ENCODE measurements at places on chromosomes 3 and 15.

GRCh38 chr3:143170074-143170473 is 50.5 kb downstream of the CHST2 start:
- no peak for DNase-seq

- no peak for DNase-seq
These were observed 31.6 kb upstream of the SLC35G2 start for GRCh38 chr3:136787349-136787748.

DNA sequence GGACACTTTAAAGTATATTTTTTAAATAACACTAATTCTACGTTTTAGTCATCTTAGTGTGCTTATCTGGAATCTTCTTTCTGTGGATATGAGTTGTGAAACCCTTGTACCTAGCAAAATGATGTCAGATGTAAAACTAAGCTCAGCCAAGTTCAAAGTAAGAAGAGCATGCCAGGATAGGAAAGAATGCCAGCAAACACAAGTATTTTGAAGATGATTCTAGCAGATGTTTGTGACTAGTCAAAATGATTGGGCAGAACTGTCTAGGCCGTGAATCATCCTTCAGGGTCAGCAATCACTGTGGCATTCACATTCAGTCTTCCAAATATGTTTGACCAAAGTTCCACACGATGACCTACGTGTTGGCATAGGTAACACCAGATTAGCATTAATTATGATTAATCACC is 5.4 kb upstream of the PLOD2 start:
- no peak for DNase-seq

GRCh38 chr3:41259449-41260062 is 60.3 kb downstream of the CTNNB1 start:
- no peak for DNase-seq

- DNase-seq, result no peak
These were observed 107.0 kb upstream of the NSMCE3 start for GRCh38 chr15:29376590-29376989.

- DNase-seq, result peak; percentile 6
These were observed 1.0 kb downstream of the KLHL18 start for GRCh38 chr3:47283591-47284364.

DNA sequence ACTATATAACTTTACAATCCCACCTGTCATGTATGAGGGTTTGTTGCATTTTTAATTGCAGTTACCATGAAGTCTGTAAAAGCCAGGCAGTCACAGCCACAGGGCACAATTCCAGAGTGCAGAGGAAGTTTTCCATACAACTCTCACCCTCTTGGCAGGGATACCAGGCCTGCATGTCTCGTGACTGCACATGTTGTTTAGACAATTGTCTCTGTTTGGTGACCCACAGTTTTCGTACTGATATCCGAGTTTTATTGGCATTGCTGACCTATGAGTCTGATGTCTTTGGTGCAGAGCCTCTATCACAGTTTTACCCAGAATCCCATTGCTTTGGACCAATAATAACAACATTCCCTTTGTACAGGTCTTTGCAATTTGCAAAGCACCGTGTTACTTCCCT is 24.9 kb upstream of the MYZAP start:
- DNase-seq, result no peak

DNA sequence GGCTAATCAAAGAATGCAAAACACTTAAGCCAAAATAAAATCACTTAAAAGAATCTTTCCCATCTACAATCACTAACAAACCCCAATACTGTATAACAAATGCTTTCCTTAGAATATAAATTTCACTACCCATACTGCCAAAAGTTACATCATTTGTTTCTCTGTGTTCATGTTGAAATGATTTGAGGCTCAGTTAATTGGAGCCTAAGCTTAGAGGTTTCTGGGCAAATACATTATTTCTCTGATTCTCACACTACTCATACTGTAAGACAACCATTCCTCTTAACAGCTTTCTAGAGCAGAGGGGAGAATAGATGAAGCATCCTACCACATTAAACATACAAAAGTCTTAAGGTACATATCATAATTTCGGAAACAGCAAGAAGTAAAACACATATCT is 2.1 kb downstream of the RIOX2 start:
- no peak for DNase-seq

- DNase-seq, result no peak
These were observed 13.7 kb downstream of the OXTR start for GRCh38 chr3:8755564-8756237.

- DNase-seq, result no peak
These were observed 45.0 kb upstream of the CD96 start for GRCh38 chr3:111496894-111497559.

- no peak for DNase-seq
These were observed 7.2 kb upstream of the LACTB start for GRCh38 chr15:63114465-63114864.

DNA sequence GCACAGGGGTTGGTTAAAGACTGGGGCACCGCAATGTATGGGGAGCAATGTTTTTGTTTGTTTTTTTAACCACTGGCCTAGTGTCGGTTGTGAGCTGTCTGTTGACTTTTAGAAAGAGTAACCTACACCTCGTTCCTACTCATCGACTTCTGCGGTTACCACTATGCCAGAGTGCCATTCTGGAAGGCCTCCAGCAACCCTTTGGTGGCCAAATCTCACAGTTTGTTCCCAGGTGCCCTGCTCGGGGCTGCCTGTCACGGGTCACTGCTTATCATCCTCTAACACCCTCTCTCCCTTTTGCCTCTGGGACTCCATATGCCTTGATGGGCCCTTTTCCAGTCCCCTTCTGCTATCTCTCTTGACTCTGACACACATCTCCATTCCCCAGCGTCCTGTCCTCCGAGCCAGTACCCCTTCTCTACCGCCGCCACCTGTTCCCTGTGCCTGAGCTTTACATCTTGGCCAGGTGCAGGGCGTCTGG is 290.4 kb upstream of the C2CD4B start:
- no peak for DNase-seq

- DNase-seq, result no peak
These were observed 57.6 kb downstream of the BOC start for GRCh38 chr3:113268942-113269341.

- no peak for DNase-seq
These were observed 127.9 kb downstream of the SLC25A26 start for GRCh38 chr3:66348704-66349103.

All from activated CD4-positive, alpha-beta T cell treated with anti-CD3 and anti-CD28 coated beads for 24 hours (primary cell).